ENCODE measurements at places on chromosomes 2 and 18. TPM values are rescaled to one million over a fixed set of nuclear protein-coding genes. Genes with fewer than 3 reads are reported as not detected.

DNA sequence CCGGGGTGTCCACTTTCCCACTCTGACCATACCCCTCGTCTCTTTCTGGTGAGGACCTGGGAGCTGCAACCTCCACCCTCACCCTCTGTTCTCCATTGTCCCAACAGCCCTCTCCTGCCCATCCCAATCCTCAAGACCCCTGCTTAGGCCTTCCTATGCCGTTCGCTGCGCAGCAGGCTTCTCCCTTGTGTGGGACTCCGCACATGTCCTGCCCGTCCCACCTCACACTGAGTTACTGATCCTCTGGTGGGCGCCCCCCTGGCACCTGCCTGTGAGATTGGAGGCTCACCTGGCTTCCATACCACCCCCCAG is 119.5 kb upstream of the SNTG2 start:
- H3K4me3 ChIP-seq: no peak overlapping the region
- H3K27me3 ChIP-seq: peaks cover 2% of the 10 kb centered on the region
- H3K36me3 ChIP-seq: no peaks in the 10 kb centered on the region
- DNase-seq: no peak

DNA sequence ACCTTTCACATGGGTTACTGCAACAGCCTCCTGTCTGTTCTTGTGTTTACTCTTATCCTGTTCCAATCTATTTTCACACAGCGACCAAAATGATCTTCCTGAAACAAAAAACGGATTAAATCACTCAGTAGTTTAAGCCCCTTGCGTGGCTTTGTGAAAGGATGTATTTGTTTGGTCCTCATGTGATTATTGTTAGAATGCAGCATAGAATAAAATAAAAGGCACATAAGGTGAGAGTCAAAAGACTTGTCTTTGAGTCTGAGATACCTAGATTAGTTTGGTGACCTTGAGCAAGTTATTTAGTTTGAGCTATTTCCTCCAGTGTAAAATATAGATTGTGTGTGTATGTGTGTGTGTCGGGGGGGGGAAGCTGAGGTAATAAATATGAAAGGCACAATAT is 72.4 kb downstream of the EML4 start:
- DNase-seq: no peak
- H3K36me3 ChIP-seq: peaks cover 14% of the 10 kb centered on the region

Gene SH3RF3
- 0.08 TPM for total RNA-seq

DNA sequence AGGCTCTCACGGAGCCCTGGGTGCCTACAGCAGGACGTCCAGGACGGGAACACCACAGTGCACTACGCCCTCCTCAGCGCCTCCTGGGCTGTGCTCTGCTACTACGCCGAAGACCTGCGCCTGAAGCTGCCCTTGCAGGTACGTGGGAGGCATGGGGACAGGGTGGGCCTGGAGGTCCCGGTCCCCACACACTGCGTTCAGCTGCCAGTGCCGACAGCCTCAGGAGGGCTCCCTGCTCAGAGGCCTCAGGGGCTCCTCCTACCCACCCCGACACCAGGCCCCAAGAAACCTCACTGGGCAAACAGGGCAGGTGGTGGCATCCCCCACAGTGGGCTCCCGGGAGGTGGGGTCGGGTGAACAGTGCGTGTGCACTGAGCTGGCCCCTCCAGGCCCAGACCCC is 10.8 kb downstream of the ANO7 start:
- no peak overlapping the region for H3K27ac ChIP-seq
- H3K27me3 ChIP-seq: no peaks in the 10 kb centered on the region
- H3K36me3 ChIP-seq: no peaks in the 10 kb centered on the region
- DNase-seq: no peak
- H3K4me3 ChIP-seq: no peak overlapping the region

Gene SERPINB3
- not detected for total RNA-seq

DNA sequence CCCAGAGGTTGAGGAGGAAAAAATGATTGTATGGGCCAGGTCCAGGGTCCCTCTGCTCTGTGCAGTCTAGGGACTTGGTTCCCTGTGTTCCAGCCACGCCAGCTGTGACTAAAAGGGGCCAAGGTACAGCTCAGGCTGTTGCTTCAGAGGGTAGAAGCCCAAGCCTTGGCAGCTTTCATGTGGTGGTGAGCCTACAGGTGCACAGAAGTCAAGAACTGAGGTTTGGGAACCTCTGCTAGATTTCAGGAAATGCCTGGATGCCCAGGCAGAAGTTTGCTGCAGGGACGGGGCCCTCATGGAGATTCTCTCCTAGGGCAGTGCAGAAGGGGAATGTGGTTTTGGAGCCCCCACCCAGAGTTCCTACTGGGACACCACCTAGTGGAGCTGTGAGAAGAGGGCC is 10.6 kb upstream of the MBP start:
- H3K27ac ChIP-seq: peak overlapping the region; percentile 16
- peaks cover 61% of the 10 kb centered on the region for H3K4me1 ChIP-seq
- no peak overlapping the region for H3K4me3 ChIP-seq
- H3K36me3 ChIP-seq: peaks cover 33% of the 10 kb centered on the region
- H3K27me3 ChIP-seq: no peaks in the 10 kb centered on the region
- peak; percentile 6 for DNase-seq

DNA sequence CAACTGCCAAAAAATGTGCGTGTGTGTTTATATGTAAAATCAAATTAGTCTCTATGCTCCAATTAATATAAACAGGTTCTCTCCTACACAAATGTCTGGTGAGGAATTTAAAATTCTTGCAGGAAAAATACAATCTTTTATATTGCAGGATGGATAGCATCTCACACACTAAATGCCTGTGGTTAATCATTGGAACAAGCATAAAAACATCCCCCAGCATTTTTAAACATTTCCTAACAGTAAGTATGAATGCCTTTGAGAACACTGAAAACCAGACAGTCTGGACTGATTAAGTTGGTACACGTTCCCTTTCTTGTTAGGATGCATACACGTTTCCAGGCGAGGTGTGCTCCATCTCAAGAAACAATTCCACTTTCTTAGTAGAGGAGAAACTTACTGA is 29.9 kb upstream of the PDE1A start:
- H3K4me1 ChIP-seq: no peaks in the 10 kb centered on the region
- H3K27me3 ChIP-seq: no peaks in the 10 kb centered on the region
- no peaks in the 10 kb centered on the region for H3K36me3 ChIP-seq
- no peak overlapping the region for H3K27ac ChIP-seq

DNA sequence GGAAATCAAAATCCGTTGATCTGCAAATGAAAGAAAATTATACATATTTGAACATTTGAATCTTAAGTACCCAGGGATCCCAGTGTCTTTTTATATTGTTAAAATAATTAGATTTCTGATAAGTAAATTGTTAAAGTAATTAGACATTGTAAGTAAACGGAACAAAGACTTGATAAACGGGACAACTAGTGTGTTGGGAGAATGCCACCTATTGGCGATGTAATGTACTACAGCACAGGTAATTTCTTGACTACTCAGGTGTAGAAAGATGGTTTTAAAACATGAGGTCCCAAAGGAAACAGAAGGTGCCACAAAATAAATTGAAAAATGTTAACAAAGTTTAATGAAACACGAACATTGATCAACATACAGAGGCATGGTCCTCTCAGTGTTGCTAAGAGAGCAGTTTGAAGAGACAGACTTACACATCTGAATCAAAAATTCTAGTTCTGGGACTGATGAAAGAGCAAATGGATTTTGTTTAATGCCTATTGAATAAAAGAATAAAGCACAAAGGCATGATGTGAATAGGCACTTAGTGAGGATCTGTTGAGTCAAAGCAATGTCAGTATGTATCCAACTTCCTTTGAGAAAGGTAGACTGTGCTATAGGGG is 103.4 kb upstream of the RASGRP3 start:
- no peaks in the 10 kb centered on the region for H3K36me3 ChIP-seq
- no peak overlapping the region for H3K4me3 ChIP-seq
- H3K4me1 ChIP-seq: no peaks in the 10 kb centered on the region
- peak; percentile 48 for DNase-seq
- no peaks in the 10 kb centered on the region for H3K27me3 ChIP-seq

- no peaks in the 10 kb centered on the region for H3K36me3 ChIP-seq
- H3K4me1 ChIP-seq: peaks cover 15% of the 10 kb centered on the region
- peak; percentile 40 for DNase-seq
- H3K27ac ChIP-seq: no peak overlapping the region
- no peak overlapping the region for H3K4me3 ChIP-seq
- H3K27me3 ChIP-seq: peaks cover 3% of the 10 kb centered on the region
These were observed 89.1 kb downstream of the SCN2A start for GRCh38 chr2:165328272-165328671.

GRCh38 chr2:234947556-234947955 is 4.3 kb upstream of the SH3BP4 start:
- H3K27me3 ChIP-seq: peaks cover 64% of the 10 kb centered on the region
- no peak overlapping the region for H3K4me3 ChIP-seq
- H3K36me3 ChIP-seq: no peaks in the 10 kb centered on the region
- DNase-seq: no peak
- peaks cover 4% of the 10 kb centered on the region for H3K4me1 ChIP-seq

GRCh38 chr2:31430439-31431165 is 16.1 kb upstream of the XDH start:
- H3K36me3 ChIP-seq: no peaks in the 10 kb centered on the region
- H3K27me3 ChIP-seq: peaks cover 8% of the 10 kb centered on the region
- no peak overlapping the region for H3K4me3 ChIP-seq

DNA sequence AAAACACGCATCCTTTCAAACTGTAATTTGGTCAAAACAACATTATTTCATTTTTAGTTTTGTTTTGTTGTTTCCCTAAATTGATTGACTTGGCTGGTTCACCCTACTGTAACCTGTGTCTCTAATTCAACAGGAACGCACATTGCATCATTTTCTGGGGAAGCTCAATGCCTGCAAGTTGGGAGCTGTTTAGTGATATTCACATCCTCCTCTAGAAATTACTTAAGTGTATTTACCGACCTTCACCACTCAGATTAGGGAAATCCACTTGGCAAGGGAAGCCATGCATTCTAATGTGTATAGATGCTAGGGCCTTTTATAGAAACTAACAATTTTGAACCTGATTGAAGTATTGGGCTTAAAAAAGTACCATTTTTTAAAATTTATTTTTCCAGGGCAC is 7.3 kb upstream of the TPO start:
- no peak overlapping the region for H3K27ac ChIP-seq
- H3K4me3 ChIP-seq: no peak overlapping the region
- H3K27me3 ChIP-seq: no peaks in the 10 kb centered on the region

- no peak overlapping the region for H3K4me3 ChIP-seq
- H3K27ac ChIP-seq: no peak overlapping the region
- H3K36me3 ChIP-seq: no peaks in the 10 kb centered on the region
These were observed 135.5 kb upstream of the MYT1L start for GRCh38 chr2:2466534-2466933.

Gene NOP58
- 104 TPM for total RNA-seq

DNA sequence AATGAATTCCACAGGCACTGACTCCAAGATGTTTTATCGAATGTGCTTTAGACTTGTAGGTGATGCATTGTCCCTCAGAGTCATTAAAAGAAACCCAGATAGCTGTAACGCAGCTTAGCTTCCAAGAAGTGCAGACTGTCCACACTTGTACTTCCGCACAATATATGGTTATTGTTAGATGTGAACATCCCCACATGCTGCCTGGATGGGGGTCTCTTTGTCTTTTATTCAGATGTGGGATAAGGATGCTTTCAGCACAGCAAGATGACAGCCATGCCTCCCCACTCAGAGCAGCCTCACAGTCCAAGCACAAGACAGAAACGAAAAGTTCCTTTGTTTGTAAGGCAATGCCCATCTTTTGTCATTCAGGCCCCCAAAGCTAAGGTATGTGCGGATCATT is 416.6 kb downstream of the HRH4 start:
- H3K4me3 ChIP-seq: no peak overlapping the region
- no peaks in the 10 kb centered on the region for H3K36me3 ChIP-seq
- no peak for DNase-seq
- H3K4me1 ChIP-seq: no peaks in the 10 kb centered on the region
- peaks cover 2% of the 10 kb centered on the region for H3K27me3 ChIP-seq
- no peak overlapping the region for H3K27ac ChIP-seq

DNA sequence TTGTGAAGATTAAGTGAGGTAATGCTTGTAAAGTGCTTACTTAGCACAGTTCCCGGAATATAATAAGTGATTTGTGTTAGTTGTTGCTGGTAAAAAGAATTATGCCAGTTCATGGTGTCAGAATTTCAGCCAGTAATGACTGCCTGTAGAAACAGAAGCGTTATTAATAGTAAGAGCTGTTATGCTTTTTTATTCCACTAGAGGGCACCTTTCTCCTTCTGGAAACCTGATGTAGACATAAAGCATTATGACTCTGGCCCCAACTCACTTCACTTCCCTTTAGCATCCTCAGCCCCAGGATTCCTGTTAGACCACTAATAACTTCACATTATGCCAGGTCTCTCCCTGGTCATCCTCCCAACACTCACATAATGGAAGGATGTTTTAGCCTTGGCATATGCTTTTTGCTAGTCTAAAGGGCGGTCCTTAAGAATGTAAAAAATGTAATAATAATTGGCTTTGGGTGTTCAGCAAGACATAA is 34.9 kb downstream of the C18orf54 start:
- H3K4me3 ChIP-seq: no peak overlapping the region
- H3K27me3 ChIP-seq: peaks cover 4% of the 10 kb centered on the region
- H3K36me3 ChIP-seq: no peaks in the 10 kb centered on the region
- H3K4me1 ChIP-seq: peaks cover 26% of the 10 kb centered on the region
- no peak overlapping the region for H3K27ac ChIP-seq

Gene MYO7B
- total RNA-seq: 0.69 TPM

- no peak overlapping the region for H3K27ac ChIP-seq
- peaks cover 24% of the 10 kb centered on the region for H3K36me3 ChIP-seq
- no peak for DNase-seq
- no peaks in the 10 kb centered on the region for H3K27me3 ChIP-seq
- H3K4me3 ChIP-seq: no peak overlapping the region
These were observed 159.8 kb downstream of the RHBDD1 start for GRCh38 chr2:226995625-226996041.

DNA sequence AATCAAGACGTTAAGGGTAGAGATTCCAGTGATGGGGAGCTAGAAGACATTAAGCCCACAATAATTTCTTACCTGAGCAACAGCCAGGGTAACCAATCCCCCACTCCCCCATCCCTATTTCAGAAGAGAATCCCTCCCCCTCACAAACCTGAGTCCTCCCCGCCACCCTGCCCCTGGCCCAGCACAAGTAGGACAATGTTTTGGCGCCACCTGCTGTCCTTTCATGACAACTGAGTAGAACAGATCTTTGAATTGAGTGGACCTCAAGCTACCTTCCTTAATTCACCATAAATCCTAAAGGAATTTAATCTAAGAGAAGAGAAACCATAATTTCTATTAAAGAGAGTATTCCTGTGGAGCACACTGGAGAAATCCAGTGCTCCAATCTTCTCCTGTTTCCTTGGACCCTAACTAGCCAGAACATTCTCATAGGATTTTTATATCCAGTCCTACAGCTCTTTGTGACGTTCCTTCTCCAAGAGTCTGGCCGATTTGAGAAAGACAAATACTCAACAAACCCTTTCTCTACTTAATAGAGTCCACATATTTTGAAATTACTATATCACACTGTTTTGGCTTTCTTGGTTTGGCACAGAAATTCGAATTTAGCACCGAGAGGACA is 41.1 kb downstream of the NHEJ1 start:
- no peaks in the 10 kb centered on the region for H3K36me3 ChIP-seq
- H3K4me3 ChIP-seq: no peak overlapping the region
- DNase-seq: peak; percentile 68
- peaks cover 7% of the 10 kb centered on the region for H3K4me1 ChIP-seq
- no peaks in the 10 kb centered on the region for H3K27me3 ChIP-seq

Gene RNF125
- total RNA-seq: 36.0 TPM
